ENCODE measurements at places on chromosomes 4 and X. TPM values are rescaled to one million over a fixed set of nuclear protein-coding genes. Genes with fewer than 3 reads are reported as not detected.

DNA sequence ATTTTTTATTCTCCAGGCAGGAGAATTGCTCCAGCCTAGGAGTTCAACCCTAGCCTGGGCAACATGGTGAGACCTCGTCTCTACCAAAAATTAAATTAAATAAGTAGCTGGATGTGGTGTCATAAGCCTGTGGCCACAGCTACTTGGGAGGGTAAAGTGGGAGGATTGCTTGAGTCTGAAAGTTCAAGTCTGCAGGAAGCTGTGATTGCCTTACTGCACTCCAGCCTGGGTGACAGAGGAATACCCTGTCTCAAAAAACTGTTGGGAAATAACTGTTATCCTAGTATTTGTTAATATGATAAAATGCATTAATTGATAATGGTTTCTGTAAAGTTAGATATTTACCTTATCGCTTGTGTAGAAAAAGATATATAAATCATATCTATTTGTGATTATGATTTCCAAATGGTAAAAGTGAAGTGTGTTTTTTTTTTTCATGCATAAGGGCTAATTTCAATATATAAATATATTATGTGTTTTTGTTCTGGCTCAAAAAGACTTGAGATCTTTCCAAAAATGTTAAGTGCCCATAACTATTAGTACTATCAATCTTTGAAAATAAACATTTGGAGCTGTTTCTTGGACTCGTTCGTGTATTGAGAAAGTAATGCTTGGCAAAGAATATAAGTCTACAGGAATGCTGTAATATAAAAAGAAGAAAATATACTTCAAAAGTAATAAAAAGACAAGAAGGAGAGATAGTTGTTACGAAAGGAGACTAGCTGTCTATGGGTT, 396.6 kb downstream of the ADGRL3 start:
- no peak for DNase-seq

VCX3A gene
- total RNA-seq: not detected

- no peak for DNase-seq
Observed at GRCh38 chr4:139802488-139802887, 136.9 kb downstream of the MGST2 start.

NWD2 gene
- total RNA-seq: 0.33 TPM

GRCh38 chr4:6727081-6727942, 11.3 kb downstream of the BLOC1S4 start:
- no peak for DNase-seq

Measured in HT-29 (cell line).